CD4-positive, alpha-beta T cell treated with Interleukin-4 for 1 hour (primary cell): ENCODE measurements at places on chromosomes 3 and 15.

- DNase-seq = peak; percentile 13
Observed at GRCh38 chr3:111210003-111210711, 138.5 kb downstream of the NECTIN3 start.

DNA sequence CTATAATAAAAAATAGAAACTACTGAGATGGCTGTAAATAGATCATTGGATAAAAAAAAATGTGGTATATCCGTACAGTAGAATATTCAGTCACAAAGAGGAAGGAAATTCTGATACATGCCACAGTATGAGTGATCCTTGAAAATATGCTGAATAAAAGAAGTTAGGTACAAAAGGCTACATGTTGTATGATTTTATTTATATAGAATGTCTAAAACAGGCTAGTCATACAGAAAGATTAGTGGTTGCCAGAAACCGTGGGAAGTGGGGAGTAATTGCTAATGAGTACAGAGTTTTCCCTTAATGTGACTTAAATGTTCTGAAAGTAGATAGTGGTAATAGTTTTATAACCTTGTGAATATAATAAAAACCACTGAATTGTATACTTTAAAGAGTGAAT is 24.9 kb upstream of the FAH start:
- DNase-seq = no peak

DNA sequence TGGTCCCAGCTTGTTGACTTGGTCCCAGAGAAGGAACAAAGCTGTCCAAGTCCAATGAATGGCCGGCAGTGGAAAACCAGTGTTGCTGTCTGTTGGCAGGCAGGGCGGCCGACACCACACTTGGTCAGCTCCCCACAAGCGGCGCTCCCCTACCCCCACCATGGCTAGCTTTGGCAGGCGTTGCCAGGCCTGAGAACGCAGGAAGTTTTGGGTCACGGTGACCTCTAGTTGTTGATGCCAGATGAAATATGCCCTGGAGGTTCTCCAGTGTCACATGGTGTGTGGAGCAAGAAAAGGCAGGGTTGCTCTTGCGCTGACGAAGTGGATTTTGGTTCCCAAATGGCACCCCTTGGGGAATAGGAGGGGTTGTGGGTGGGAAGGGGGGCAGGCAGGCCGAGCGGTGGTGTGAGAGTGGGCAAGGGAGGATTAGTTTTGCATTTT is 72.7 kb upstream of the TPRG1 start:
- DNase-seq = no peak

DNA sequence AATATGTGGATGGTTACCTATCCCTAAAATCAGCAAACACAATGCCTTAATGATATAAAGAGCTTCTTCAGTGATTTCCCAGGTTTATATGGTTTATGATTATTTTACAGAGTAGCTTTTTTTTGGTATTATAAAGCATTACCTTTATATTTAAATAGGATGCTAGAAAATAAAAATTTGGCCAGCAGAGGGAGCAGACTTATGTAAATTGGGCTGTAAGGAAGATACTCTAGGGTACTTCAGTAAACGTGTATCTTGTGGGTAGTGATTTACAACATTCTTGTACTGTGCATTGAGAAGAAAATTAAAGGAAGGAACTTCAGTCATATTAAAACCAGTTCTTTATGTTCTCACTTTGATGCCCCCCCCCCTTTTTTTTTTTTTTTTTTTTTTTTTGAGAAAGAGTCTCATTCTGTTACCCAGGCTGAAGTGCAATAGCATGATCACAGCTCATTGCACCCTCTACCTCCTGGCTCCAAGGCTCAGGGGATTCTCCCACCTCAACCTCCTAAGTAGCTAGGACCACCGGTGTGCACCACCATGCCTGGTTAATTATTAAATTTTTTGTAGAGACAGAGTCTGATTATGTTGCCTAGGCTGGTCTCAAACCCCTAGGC is 167.9 kb downstream of the BBX start:
- DNase-seq = no peak

DNA sequence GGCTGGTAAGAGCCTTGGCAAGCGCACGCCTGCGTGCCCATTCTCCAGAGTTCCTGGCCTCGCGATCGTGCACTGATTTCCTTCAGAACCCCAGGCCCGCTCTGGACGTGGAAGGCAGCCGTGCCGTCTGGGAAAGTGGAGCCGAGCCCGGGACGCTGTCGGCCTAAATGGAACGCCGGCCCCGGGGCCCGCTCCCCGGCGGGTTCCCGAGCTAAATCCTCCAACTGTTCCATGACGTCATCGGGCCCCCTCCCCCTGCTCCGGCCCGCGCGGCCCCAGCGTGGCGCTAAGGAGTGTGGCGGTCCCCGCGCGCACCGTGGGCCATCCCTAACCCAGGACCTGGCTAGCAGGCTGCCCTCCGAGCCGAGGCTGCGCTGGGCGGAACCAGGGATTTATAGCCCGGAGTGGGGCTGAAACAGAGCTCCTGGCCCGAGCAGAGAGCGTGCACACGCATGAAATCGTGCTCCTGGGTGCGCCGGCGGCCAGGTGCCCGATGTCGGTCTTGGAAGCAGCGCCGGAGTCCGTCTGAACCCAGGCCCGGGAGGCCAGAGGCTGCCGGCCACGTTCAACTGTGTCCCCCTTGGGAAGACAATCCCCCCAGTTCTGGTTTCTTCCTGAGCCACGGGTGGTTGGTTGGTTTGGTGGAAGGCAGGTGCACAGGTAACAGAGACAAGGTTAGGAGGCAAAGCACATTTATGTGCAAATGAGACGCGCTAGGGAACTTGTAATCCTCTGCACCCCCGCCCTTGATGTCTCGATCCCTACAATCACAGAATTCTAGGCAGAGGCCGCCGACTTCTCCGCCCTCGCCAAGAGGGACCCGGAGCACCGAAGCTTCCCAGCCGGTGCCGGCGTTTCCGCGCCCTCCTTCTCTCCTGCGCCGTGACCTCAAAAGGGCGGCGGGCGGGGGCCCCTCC is 84.9 kb upstream of the ETV5 start:
- DNase-seq = no peak

DNA sequence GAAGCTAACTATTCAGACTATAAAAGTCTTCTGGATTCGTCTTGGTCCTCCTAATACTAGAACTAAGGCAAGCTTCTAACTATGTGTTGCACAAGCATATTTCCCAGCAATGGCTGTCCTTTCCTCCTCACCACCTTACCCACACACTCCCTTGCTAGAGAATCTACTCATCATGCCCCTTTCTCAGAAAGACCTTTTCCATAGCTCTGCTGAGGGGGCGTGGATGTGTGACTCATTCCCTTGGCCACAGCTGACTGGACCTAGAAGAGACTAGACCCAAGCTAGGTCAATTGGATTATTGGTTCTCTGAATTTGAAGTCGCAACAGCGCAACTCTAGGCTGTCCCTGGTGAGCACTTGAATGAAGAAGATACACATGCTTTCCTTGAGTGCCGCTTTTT is 47.1 kb downstream of the ERC2 start:
- DNase-seq = no peak

DNA sequence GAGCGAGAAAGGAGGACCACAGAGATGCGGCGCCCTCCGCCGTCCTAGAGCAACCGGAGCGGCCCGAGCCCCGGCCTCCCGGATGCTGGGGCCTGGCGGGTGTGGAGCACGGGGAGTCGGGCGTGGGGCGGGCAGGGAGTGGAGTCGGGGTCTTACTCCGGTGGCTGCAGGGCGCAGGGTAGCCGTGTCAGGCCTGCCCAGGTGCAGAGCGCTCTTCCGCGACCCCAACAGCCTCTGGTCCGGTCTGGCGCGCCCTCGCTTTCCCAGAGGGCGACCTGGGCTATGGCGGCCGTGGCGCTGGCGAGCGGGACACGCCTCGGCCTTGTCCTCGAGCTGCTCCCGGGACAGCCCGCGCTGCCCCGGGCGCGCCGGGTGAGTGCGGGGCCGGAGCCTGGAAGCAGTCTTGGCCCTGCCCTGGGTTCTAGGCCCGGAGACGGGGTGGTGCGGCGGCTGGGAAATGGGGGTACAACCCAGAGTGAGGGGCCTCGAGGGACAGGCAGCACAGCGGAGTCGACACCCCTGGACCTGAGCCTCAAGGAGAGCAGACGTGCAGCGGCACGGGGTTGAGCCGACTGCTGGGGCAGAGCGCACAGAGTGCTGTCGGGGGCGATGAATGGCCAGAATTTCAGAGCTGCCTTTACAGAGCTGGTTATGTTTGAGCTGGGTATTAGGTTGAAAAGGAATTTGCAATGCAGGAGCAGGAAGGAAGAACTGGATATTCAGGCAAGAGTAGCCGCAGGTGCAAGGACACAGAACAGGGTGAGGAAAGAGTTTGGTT is at the start of gene ZNF662:
Gene ZNF662, plus strand, starts transcription at position 73 of the 778 bp plus-strand sequence. CDS start 1,973 bp downstream, outside the sequence.
- DNase-seq = no peak

GRCh38 chr15:63185206-63185605 is 4.2 kb upstream of the RAB8B start:
- no peak for DNase-seq

- no peak for DNase-seq
Observed at GRCh38 chr3:78900426-78900825, 867.4 kb downstream of the ROBO1 start.

GRCh38 chr3:34056951-34057390 is 258.5 kb downstream of the PDCD6IP start:
- DNase-seq = no peak

- DNase-seq = peak; percentile 25
Observed at GRCh38 chr3:150605998-150606641, 3.0 kb downstream of the SELENOT start.

DNA sequence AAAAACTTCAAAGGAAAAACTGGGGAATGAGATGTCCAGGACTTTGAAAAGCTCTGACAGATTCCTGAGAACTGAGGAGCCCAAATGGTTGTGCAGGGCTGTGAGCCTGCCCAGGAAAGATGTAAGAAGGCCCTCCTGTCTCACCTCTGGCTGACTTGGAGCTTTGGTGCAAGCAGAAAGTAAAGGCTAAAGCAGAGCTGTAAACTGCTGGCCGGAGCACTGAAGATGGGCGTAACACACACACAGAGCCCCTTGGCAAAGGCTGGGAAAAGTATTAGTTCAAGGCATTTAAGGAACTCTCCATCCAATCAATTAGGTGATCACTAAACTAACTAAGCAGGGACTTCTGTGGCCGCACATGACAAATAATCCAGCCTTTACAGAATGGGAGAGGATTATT is 144.1 kb upstream of the HACD2 start:
- DNase-seq = no peak

DNA sequence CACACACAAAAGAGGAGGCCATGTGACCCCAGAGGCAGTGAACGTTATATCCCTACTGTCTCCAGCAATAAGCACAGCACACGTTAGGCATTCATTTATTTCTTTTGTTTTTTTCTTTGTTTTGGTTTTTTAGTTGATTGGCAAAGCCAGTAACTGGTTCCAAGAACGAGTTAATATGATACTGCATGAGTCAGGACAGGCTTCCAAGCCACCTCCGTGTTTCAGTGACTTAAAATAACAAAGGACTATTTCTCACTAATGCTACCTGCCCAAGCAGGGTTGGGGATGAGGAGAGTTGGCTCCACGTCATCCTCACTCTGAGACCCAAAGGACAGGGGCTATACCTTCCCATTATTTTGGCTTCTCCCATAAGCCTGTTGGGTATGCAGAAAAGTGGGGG is 130.5 kb downstream of the ST8SIA2 start:
- no peak for DNase-seq

DNA sequence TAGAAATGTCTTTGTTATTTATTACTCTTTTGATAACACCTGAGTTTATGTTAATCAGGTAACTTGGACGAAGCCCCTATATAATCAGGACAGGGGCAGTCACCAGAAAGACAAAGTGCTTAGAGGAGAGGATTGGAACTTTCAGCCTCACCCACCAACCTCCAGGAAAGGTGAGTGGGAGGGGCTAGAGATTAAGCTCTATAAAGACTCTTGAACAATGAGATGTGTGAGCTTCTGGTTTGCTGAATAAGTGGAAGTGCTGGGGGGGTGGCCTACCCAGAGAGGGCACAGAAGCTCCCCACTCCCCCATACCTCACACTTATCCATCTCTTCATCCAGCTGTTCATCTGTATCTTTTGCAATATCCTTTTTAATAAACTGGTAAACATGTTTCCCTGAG is 73.9 kb downstream of the TTBK2 start:
- no peak for DNase-seq

DNA sequence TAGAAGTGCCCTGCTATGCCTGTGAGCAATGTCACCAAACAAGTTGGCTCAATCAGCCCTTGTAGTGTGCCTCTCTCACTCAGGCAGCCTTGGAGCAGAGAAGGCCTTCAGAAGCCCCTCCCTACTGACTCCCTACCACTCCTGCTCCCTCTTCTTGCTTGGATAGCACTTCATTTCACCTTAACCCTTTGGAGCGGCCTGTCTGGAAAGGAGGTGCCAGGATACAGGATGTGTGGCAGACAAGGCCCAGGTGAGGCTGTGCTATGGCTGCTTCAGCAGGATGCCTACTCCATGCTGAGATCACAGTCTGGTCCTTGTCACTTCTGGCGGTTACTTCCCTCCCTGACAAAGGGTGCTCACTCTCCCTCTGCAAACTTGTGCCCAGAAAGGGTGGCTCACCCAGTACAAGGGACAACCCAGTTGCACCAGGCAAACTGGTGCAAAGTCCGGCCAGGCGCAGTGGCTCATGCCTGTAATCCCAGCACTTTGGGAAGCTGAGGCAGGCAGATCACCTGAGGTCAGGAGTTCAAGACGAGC is 1.1 kb downstream of the MON1A start:
- DNase-seq = no peak

- no peak for DNase-seq
Observed at GRCh38 chr15:52278135-52278534, 17.5 kb downstream of the MYO5C start.

DNA sequence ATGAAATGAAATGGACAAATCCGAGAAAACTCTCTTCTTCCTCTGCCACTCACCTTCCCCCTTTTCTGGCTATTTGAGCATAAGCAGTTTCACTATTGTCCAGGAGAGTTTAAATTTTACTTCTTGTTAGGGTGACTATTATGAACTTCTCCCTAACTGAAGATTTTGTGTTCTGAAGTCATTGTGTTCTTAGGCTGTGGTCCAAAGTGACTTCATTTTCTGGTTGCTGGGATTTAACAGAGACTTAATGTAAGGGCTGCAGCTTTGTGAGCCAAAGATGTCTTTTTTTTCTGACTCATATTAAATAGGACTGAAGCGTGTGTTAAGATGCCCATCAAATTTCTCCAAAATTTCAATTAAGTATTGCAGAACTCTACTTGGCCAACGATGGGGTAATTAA is 46.5 kb upstream of the FSTL1 start:
- DNase-seq = no peak

GRCh38 chr15:86103825-86104224 is 24.2 kb downstream of the AGBL1 start:
- DNase-seq = no peak

- DNase-seq = no peak
Observed at GRCh38 chr3:81024560-81024959, 736.9 kb downstream of the GBE1 start.

DNA sequence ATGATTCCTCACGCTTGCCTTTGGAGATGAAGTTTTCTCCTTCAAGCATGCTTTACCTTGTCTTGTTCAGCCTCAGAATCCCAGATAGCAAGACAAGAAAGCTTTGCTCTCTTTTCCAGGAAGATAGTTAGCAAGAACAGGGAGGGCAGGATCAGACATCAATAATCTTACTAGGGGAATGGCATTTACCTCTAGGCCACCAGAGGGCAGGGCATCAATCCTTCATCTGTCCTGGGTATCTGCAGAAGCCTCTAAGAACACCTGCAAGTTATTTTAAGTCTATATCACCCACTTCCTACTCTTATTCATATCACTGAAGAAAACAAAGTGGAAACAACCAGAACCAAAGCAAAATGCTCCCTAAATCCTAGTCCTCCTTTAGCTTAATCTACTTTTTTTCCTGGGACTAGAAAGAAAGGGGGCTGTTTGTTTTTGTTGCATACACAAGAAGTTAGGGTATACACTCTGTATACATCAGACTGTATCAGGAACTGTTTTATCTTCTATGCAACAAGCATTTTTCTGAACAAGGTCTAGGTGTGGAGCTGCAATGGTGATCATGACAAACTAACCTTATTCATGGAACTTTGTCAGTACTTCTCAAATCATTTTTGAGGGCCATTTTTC is 862.5 kb downstream of the CADM2 start:
- no peak for DNase-seq
